ENCODE measurements at places on chromosomes 4 and X.

GRCh38 chr4:141192564-141192963 is 28.1 kb upstream of the ZNF330 start:
- no peak for DNase-seq

DNA sequence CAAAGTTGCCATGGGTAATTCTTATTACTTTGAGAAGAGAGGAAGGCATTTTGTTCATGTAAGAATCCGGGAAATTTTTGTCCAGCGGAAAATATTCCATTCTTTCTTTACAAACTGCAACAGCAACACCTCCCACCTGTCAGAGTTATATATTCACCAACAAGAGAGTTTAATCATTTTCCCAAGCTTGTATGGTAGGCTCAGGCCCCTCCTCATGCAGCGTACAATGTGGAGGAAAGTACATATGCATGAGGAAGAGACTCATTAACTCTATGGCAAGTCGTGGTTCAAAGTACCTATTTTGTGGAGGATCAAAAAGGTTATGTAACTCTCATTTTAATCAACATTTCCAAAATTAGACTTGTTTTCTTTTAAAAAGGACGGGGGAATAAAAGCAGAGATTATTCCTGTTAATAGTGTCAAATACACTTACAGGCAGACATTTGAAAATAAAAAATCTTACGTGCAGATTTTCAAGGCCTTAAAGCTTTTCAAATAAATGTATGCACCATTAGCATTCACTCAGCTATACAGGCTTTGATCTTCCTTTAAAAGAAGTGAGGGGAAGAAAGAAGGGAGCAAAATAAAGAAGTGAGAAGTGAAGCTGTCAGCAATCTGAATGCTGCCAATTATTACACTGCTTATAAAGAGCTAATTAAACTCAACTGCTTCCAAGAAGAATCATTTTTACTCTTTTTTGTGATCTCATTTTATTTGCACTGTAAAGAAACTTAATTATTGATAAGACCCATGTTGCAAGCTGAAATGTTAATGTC is 204.8 kb downstream of the FAT4 start:
- DNase-seq, result no peak

DNA sequence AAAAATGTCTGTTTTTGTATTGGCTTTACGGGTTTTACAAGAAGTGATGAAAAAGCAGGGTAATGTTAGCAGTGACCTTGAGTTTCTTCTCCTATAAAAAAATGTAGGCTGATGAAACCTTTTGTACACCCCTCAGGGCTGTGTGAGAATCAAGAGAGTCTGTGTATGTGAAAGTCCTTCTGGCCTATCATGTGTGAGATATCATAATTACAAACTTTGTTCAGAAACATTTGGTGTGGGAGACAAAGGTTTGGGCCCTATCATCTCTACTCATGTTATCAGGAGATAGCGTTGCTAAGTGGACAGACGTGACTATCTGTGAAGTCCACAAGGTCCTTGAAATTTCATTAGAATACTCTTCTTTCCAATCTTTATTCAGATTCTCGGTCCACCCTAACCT is 170.6 kb upstream of the HAND2 start:
- no peak for DNase-seq

- DNase-seq, result no peak
Observed at GRCh38 chr4:94722748-94723147, 35.0 kb upstream of the BMPR1B start.

DNA sequence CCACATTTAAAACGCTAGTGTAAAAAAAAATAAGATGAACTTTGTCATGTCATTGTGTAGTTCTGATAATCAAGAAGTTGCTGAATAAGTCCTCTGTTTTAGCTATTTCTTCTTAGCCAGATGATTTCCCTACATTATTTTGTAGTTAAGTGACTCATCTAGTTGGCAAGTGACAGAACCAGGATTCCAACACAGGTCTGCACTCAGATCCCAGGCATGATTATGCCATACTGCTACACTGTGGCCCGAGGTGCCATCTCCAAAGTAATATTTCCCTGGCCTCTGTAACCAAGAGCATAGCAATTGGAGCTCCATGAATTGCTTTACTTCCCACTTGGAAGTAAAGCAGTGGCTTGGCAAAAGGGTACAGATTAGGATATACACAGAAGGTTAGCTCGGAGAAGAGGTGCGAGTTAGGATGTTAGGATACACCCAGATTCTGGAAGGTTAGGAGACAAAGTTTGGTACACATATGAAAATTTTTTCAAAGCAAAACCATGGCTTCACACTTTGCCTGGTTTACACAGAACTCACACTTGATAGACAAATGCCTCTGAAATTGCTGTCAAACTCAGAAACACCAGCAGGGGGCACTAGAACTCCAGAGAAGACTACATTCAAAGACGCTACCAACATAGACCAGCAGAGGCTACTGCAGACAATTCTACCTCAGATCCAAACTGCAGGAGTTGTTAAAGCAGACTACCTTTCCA is 41.4 kb downstream of the SRPX2 start:
- no peak for DNase-seq

- no peak for DNase-seq
Observed at GRCh38 chr4:137534516-137534915, 2.2 kb upstream of the PCDH18 start.

DNA sequence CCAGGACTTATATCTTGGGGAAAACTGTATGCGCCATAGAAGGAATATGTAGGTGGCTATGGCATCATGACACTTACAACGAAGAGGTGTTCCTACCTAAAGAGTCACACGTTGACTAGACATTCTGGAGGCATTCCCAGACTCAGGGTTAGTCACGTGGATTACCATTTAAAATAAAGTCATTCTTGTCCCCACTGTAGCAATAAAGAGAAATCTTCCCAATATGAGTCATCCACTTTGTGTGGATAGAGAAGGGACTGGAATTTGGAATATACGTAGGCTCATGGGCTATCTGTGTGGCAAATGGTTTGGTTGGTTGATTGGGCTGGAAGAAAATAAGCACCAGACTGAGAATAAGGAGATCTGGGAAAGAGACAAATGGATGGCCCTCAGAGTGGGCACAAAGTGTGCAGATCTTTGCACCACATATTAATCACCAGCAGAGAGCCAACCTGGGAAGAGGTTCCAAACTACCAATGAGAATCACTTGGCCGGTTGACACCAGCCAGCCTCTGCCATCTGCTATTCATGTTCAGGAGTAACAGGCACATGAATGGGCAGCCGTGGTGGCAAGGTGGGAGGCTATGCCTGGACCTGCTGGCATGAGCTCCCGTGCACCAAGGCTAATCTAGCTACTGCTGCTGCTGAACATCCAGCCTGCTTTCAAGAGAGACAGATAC is 41.0 kb downstream of the MTNR1A start:
- DNase-seq, result no peak

GRCh38 chrX:102745857-102746584 is 25.5 kb downstream of the GPRASP3 start:
- DNase-seq, result no peak

- no peak for DNase-seq
Observed at GRCh38 chr4:89216866-89217265, 90.7 kb downstream of the GPRIN3 start.

GRCh38 chr4:92970996-92971395 is 667.2 kb downstream of the GRID2 start:
- DNase-seq, result no peak

DNA sequence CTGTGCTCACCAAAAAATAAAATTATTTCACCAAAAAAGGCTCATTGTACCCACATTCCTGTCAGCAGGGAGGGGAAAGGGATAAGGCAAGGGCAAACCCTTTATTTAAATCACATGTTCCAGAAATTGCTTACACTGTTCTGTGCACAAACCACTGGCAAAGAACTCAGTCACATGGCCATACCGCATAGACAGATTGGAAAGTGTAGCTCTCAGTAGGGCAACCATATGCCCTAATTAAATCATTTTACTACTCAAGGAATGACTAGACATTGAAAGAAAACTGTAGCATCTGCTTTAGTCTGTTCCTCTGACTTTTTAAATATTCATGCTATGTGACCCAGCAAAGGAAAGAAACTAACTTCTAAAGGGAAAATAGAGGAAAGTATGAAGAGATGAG is 119.2 kb upstream of the FAM241A start:
- DNase-seq, result no peak

- no peak for DNase-seq
Observed at GRCh38 chrX:68204521-68205038, 228.7 kb downstream of the OPHN1 start.

- DNase-seq, result no peak
Observed at GRCh38 chr4:112819729-112820128, 182.8 kb downstream of the LARP7 start.

GRCh38 chr4:168325591-168325990 is 7.0 kb upstream of the DDX60 start:
- no peak for DNase-seq

GRCh38 chr4:20196476-20196875 is 55.2 kb upstream of the SLIT2 start:
- no peak for DNase-seq

DNA sequence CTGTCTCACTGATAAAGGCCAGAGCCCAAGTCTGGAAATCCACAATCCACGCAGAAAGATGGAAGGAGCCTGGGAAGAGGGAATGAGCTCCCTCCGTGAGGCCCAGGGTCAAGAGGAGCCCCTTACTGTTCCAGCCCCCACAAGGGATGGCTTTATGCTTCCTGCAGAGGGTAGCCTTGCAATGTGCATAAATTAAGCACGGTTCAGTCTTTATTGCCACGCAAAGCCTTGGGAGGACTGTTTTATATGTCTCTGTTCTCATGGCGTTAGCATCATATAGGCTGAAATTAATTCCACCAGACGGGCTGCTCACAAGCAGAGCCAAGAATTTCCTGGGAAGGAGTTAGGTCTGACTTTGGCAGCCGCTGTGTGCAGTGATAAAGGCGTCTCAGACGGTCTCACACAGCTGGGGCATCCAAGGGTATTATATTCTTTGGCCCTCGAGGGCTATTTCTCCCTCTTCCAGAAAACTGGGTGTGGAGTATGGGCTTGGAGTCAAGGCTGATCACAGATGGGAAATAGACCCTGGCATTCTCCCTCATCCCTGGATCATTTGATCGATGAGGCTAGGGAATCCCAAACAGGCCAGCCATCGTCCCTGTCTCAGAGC is 38.5 kb downstream of the CYTL1 start:
- DNase-seq, result no peak

DNA sequence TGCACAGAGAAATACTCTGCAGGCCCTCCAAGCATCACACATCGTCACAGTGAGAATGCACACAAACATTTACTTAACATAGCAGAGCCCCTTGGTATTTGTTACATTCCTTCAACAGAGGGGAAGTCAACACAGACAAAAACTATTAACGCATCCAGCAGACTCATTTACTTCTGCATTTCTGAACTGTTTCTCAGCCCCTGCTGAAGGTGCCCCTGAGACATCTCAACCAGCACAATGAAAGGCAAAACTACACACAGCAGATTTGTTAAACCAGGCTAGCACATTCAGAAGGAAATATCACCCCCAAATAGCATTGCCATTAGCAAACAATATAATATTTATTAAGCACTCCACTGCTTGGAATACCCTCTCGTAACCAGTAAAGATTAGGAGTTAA is 367.0 kb downstream of the RAB28 start:
- DNase-seq, result no peak

DNA sequence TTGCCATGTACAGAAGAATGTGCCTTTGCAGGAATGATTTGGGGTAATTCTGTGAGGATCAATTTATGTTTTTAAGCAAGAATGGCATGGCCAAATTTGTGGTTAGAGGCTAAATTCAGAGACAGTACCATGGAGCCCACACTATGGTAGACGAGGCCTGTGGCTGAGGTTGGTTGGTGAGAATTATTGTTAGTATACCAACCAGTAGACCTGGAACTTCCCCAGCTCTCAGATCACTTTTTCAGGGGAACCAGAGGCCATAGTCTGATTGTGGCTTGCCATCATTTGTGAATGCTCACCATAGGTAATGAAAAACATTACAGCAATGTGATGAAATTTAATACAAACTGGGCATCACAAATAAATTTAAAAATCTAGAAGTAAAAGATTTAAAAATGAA is 56.3 kb downstream of the SHISA3 start:
- no peak for DNase-seq

DNA sequence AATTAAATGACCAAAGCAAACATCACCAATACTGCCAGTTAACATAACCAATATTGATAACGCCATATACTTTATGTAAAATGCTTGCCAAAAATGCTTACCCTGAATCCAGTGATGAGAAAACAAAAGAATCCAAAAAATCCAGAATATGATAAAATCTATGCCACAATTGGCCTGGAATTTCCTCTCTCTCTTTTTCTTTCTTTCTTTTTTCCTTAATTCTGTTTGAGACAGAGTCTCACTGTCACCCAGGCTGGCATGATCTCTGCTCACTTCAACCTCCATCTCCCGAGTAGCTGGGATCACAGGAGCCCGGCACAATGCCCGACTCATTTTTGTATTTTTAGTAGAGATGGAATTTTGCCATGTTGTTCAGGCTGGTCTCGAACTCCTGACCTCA is 9.8 kb upstream of the SLC7A11 start:
- no peak for DNase-seq

- DNase-seq, result no peak
Observed at GRCh38 chr4:186161138-186161537, 30.2 kb upstream of the CYP4V2 start.

GRCh38 chrX:112164420-112164819 is 81.8 kb upstream of the TRPC5 start:
- DNase-seq, result no peak

DNA sequence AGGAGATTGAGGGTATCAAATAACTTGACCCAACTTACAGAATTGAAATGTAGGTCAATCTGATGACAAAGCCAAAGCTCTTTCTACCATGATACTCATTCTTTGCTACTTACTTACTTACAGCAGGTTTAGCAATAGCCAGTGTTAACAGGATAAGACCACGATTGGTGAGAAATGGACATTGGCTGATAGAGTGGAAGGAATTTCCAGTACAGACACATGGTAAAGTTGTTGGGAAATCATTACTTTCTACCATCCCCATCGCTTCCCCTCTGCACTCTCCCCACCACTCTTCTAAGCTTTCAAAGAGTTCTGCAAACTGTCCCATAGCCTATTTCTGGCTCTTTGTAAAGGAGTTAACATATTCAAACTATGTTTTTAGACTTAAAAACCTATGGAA is 119.7 kb downstream of the CHRNA9 start:
- no peak for DNase-seq

All from stimulated activated CD4-positive, alpha-beta T cell treated with anti-CD3 and anti-CD28 coated beads, Interleukin-15, amount 100 ng/mL, for 1 hour (primary cell).